Heart right ventricle (tissue), 16 donors: ENCODE measurements at places on chromosomes 7 and 10. TPM values are rescaled to one million over a fixed set of nuclear protein-coding genes. Genes with fewer than 3 reads are reported as not detected.

The HOXA6 gene
- total RNA-seq, result not detected

The TRIM50 gene
- total RNA-seq, result 0.42 TPM

The ACTR3C gene
- 3.5 TPM for total RNA-seq

The CPA2 gene
- total RNA-seq, result 1.1 TPM

The CCL24 gene
- total RNA-seq, result 0.46 TPM

The FAM25G gene
- not detected for total RNA-seq

- no peak overlapping the region for H3K4me3 ChIP-seq
- H3K36me3 ChIP-seq, result peaks cover 100% of the 10 kb centered on the region
- no peaks in the 10 kb centered on the region for H3K27me3 ChIP-seq
- DNase-seq, result no peak
- no peak overlapping the region for H3K27ac ChIP-seq
Observed at GRCh38 chr10:13660551-13660920, 73.8 kb downstream of the PRPF18 start.
